Trophoblast cell (in vitro differentiated cells and primary cell): ENCODE measurements at places on chromosomes 11 and 22.

DNA sequence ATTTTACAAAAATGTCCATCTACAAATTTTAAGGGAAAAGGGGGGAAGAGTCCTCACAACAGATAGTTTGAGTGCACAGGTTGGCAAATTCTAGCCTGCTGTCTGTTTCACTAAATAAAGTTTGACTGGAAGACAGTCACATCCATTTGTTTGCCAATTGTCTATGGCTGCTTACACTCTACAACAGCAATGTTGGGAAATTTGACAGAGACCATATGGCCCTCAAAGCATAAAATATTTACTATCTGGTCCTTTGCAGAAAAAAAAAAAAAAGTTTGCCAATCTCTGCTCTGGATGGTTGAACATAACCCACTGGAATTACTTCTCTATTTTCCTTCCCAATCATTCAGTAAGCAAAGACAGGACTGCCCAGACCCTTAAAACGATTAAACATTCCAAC, 88.2 kb downstream of the FCHSD2 start:
- DNase-seq: no peak

- no peak for DNase-seq
These were observed 10.9 kb upstream of the SC5D start for GRCh38 chr11:121281698-121282097.

- DNase-seq: no peak
These were observed 86.8 kb downstream of the TEAD1 start for GRCh38 chr11:12761029-12761428.

- DNase-seq: peak; percentile 66
These were observed 2.5 kb downstream of the TCN2 start for GRCh38 chr22:30609260-30610185.

DNA sequence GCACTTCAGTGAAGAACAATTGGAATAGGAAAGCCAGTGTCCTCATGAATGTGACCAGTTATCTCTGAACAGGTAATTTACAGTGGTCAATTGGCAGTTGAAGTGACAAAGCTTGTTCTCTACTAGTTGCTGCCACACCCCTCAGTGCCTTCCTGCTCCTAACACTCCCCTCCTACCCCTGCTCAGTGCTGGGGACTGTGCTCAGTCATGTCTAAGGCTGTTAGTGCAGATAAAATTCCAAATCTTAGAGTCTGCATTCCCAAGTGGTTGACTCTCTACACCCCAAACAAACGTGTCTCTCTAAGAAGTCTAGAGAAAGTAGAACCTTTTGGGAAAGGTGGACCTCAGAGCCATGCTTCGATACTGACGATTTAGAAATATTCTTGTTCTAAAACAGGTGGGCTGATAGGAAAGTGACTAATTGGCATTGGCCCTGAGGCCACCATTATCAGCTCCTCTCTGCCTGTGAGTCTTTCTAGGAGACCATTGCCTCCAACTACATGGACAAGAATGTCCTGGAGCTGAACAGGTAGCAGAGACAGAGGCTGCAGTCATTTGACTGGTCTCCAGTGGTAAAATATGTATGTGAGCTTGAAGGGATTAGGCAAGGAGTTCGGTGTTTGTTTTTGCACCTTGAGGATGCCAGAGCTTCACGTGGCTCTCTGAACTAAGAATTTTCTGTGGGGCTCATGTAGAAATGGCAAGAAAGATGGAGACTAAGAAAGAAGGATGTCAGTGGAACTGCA, 22.1 kb upstream of the NNMT start:
- DNase-seq: no peak

DNA sequence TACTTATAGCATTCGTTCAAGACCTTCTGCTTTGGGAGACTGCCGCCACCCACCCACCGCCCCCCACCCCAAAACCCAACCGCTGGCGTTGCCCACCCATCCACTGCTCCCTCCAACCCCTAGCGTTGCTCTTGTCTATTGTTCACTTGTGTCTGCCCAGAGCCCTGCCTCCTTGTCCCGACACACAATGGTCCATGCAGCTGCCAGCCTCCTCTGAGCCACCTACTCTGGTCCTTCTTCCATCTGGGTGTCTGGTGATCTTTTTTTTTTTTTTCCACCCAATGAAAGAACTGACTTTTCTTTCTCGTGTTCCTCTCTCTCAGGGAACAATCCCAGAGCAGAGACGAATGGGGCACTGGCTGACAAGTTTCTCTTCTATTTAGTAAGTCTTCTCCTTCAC, 256.0 kb upstream of the SESN3 start:
- DNase-seq: no peak

DNA sequence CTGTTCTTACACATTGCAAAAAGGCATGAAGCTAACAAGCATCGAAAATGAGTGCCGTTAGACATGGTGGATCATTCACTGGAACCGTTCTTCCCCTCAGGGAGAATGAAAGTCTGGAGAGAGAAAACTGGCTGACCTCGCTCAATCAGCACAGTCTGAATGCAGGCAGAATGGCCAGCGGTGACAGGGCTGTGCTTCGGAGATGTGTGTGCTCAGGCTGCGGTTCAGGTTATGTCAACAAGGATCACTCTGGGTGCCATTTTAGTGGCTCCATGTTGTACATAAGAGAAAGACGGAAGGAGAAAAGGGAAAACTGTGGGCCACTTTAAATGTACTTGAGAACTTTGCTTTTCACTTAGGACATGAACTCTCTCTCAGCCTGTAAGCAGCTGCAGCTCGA, 749.8 kb upstream of the ARHGAP42 start:
- DNase-seq: no peak

DNA sequence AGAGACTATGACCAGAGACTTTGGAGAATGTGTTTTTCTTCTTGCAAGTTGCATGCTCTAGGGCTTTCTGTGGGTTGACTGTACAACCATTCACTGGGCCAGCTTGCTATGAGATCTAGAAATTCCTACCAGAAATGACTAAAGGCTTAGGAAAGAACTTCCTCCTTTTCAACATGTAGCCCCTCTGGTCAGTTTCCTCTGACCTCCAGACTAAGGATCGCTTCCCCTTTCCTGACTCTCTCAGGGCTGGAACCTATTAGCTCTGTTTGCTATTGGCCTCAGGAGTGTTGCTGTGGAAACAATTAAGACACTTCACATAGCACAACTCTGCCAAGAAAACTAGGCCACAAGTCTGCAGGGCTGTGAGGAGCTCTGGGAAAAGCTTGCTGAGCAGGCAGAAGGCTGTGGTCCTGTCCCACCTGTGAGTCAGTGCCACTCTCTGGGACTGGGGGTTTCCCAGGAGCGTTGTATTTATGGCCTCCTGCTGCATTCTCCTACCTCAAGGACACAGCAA, 10.7 kb downstream of the CRY2 start:
- DNase-seq: peak; percentile 18
